Heart right ventricle (tissue), 16 donors: ENCODE measurements at places on chromosomes 2 and 18.

DNA sequence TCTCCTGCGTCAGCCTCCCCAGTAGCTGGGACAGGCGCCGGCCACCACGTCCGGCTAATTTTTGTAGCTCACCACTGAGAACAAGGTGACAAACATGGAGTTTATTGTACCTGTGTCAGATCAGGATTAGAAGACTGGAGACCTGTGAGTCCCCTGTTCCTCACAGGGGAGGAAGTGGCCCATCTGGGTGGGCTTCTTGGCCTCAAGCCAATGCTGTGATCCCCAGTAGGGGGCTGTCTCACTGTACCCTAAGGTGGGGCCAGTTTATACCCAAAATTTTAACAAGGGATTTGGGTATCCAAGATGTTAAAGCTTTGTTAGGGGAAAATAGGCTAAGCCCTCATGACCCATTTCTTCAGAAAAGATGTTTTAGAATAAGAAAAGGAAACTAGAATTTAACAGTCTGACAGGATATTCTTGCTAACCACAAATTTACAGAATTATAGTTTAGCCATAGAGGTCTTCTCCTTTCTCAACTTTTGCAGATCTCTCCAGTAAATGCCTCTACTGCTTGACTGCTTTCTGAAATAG is 16.3 kb downstream of the PCBP1 start:
- no peak for DNase-seq
- H3K36me3 ChIP-seq, result no peaks in the 10 kb centered on the region
- no peak overlapping the region for H3K4me3 ChIP-seq
- no peak overlapping the region for H3K27ac ChIP-seq
- H3K4me1 ChIP-seq, result peaks cover 12% of the 10 kb centered on the region
- H3K27me3 ChIP-seq, result no peaks in the 10 kb centered on the region

GRCh38 chr18:24228667-24229041 is 89.8 kb downstream of the CABYR start:
- H3K4me1 ChIP-seq, result peaks cover 43% of the 10 kb centered on the region
- H3K4me3 ChIP-seq, result no peak overlapping the region
- H3K27me3 ChIP-seq, result no peaks in the 10 kb centered on the region
- DNase-seq, result no peak
- H3K36me3 ChIP-seq, result no peaks in the 10 kb centered on the region

GRCh38 chr2:144559681-144560080 is 39.8 kb upstream of the ZEB2 start:
- peak overlapping the region; percentile 44 for H3K27ac ChIP-seq
- no peak overlapping the region for H3K4me3 ChIP-seq
- DNase-seq, result no peak
- peaks cover 10% of the 10 kb centered on the region for H3K4me1 ChIP-seq

DNA sequence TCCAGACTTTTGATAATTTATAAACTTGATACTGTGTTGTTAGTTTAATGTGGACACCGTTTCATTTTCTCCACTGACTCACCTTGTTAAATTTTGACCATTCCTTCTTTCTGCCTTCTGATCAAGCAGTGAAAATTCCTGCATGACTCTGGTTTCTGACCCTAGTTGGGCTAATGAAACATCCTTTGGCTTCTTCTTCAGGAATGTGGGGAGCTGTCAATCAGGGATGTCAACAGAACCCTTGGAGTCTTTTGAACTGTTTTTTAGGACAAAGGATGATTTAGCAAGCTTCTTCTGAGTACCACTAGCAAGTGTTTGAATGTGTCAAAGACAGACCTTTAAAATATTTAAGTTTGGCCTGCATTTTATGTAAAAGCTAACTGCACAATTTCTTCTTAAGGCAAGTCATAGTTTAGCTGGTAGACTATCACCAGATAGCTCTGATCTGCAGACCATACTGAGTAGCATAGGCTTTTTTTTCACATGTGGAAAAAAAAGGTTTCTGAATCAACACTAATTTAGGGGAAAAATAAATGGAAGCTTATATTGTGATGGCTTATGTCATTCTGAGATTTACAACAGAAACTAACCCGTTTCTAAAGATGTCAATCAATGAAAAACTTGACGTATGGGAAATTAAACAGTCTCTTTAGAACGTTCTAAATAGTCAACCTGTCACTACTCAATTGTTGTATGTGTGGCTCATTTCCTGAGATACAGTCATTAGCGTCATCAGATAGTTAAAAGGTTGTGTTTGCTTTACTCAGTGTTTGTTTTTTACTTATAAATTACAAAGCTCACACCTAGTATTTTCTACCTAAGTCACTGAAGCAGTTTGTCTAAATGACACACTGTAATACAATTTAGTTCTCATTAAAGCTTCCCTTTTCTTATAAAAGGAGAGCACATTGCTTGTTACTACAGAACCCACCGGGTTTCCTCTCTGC is 311.4 kb downstream of the PTPRM start:
- H3K27me3 ChIP-seq, result no peaks in the 10 kb centered on the region
- H3K27ac ChIP-seq, result peak overlapping the region; percentile 8
- H3K4me1 ChIP-seq, result peaks cover 52% of the 10 kb centered on the region
- no peak overlapping the region for H3K4me3 ChIP-seq
- H3K36me3 ChIP-seq, result no peaks in the 10 kb centered on the region

DNA sequence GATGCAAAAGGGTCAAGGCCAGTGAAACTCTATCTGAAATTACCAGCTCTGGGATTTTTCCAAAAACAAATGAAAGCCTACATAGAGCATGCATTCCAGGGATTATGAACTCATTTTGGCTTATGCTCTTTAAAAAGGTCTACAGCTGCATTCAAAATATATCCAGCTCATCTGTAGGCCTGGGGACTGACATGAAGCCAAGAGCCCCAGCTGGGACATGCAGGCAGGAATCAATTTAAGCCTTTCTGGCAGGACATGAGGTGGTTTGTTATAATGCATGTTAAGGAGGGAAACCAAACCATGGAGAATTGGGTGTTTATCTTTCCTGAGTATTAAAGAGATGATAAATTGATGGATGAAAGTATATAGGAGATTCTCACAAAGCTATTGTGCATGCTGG is 164.5 kb downstream of the RBM43 start:
- no peak overlapping the region for H3K4me3 ChIP-seq
- H3K27me3 ChIP-seq, result no peaks in the 10 kb centered on the region

DNA sequence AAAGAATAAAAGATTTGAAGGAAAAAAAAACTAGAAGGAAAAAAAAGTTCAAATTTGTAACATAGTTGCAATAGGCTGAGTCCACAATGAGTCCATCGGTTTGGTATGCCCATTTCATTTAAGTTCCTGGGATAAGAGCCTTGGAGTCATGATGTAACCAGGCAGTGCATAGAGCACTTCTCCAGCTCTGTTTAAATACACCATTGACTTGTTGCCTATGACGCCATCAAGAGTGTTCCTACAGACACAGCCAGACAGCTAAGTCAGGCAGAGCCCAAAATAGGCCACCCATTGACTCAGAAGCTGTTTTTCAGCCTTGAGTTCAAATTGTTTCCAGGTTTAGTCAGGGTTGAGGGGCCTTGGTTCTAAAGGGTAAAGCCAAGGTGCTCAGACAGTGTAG is 44.9 kb downstream of the SOCS6 start:
- H3K36me3 ChIP-seq, result peaks cover 27% of the 10 kb centered on the region
- H3K27me3 ChIP-seq, result no peaks in the 10 kb centered on the region
- no peak for DNase-seq
- no peak overlapping the region for H3K4me3 ChIP-seq

- H3K4me1 ChIP-seq, result peaks cover 19% of the 10 kb centered on the region
- H3K27me3 ChIP-seq, result no peaks in the 10 kb centered on the region
- H3K4me3 ChIP-seq, result no peak overlapping the region
- DNase-seq, result no peak
Measured at GRCh38 chr2:105741174-105741573, 3.5 kb upstream of the NCK2 start.

DNA sequence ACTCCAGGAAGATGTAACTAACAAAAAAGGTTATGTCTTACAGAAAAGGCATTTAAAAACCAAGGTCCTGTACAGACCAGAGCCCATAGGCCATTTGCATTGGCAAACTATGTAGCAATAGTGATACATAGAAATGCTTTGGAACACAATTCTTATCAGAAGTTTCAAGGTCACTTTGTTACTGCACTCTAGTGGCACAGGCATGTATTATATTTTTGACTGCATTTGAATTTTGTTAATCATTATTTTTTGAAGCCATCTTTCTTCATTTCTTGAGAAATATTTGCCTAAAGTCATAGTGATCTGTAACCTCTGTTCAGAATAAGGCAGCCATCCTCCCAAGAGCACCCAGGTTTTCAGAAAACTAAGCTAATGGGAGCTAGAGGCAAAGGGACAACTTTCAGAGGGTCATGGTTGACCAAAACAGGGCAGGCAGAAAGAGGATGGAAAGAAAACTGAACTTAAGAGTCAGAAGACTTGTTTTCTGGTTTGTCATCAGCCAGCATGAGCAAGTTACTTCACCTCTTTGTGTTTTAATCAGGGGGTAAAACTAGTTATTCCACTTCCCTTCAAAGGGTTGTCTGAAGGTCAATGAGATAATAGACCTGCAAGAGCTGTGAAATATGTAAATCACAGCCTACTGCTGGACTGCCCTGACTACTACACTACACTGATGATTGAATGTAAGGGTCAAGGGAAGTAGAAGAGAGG is 41.5 kb downstream of the SLC38A11 start:
- no peaks in the 10 kb centered on the region for H3K27me3 ChIP-seq
- H3K36me3 ChIP-seq, result no peaks in the 10 kb centered on the region
- H3K4me3 ChIP-seq, result no peak overlapping the region
- H3K4me1 ChIP-seq, result peaks cover 8% of the 10 kb centered on the region
- H3K27ac ChIP-seq, result no peak overlapping the region
- DNase-seq, result no peak

DNA sequence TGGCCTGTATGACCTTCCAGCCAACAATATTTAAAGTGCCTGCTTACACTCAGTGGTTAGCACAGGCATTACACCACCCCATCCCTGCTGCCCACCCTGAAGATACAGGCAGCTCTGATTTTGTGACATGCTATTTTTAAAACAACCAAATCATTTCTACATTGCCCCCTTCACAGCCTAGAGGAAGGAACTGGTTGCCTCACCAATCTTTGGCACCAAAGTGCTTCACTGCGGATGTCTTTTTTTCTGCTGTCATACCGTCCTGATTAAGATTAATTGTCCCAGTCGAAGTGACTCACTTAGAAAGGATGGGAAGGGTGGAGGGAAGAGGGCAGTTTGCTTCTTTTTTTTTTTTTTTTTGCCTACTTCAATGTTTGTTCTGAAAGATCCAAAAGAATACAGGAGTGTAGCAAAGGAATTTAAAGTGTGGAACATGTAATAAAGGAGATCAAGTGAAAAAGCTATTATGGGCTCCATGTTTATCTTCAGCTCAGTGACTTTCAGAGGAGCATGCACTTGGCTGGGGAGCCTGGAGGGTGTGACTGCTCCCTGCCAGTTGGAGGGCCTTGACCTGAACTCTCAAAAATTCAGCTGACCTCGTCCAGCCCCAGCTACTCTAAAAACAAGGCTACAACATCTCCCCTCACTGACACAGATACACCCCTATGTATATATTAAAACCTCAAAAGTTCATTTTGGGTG is 501.1 kb upstream of the TNP1 start:
- H3K4me1 ChIP-seq, result peaks cover 6% of the 10 kb centered on the region
- no peaks in the 10 kb centered on the region for H3K36me3 ChIP-seq
- H3K27me3 ChIP-seq, result no peaks in the 10 kb centered on the region
- peak overlapping the region; percentile 50 for H3K27ac ChIP-seq
- no peak overlapping the region for H3K4me3 ChIP-seq
- DNase-seq, result peak; percentile 25

GRCh38 chr2:234290671-234291070 is 206.2 kb downstream of the ARL4C start:
- H3K27ac ChIP-seq, result peak overlapping the region; percentile 90
- H3K4me1 ChIP-seq, result peaks cover 13% of the 10 kb centered on the region
- DNase-seq, result no peak
- H3K36me3 ChIP-seq, result no peaks in the 10 kb centered on the region
- no peak overlapping the region for H3K4me3 ChIP-seq

DNA sequence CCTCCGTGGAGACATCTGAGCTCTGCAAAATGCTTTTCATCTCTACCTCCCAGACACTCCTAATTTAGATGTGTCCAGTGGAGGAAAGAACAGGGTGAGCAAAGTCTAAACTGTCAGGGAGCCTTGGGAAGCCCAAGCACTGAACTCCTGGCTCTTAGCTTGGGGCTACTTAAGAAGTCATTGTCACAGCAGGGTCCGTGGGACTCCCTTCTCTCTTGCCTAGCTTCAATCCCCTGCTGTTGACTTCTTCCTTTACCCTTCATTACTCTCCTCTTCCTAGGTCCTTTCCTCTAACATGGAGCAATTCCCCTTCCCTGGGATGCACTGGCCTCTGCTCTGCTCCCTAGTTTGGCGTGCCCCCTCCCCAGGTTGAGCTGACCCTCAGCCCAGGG is 3.4 kb downstream of the OSR1 start:
- H3K36me3 ChIP-seq, result no peaks in the 10 kb centered on the region
- no peak overlapping the region for H3K27ac ChIP-seq
- H3K27me3 ChIP-seq, result peaks cover 92% of the 10 kb centered on the region
- peak overlapping the region; percentile 77 for H3K4me3 ChIP-seq
- peaks cover 20% of the 10 kb centered on the region for H3K4me1 ChIP-seq

GRCh38 chr2:169393068-169393590 is 30.8 kb upstream of the LRP2 start:
- H3K36me3 ChIP-seq, result no peaks in the 10 kb centered on the region
- H3K27me3 ChIP-seq, result peaks cover 25% of the 10 kb centered on the region
- no peak overlapping the region for H3K27ac ChIP-seq
- no peak overlapping the region for H3K4me3 ChIP-seq
- no peak for DNase-seq
- H3K4me1 ChIP-seq, result no peaks in the 10 kb centered on the region

- no peaks in the 10 kb centered on the region for H3K4me1 ChIP-seq
- no peaks in the 10 kb centered on the region for H3K36me3 ChIP-seq
- DNase-seq, result no peak
- H3K27ac ChIP-seq, result no peak overlapping the region
- H3K4me3 ChIP-seq, result no peak overlapping the region
Measured at GRCh38 chr18:7082671-7083070, 34.9 kb downstream of the LAMA1 start.

DNA sequence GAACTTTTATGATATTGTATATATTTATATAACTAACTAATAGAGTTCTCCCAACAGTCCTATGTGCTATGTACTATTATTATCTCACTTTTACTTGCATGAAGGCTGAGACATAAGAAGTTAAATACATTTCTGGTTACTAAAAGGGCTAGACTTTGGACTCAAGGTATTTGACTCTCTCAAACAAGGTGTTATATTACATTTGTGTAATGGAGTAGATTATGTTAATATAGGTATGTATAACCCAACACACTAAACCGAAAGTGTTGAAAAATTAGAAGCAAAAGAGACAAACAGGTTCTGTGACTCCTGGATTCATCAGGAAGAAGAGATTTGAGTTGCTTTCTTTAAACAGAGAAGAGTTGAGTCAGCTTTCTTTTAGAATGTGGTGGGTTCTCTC is 733.6 kb upstream of the ZEB2 start:
- H3K36me3 ChIP-seq, result no peaks in the 10 kb centered on the region
- DNase-seq, result no peak
- H3K4me1 ChIP-seq, result no peaks in the 10 kb centered on the region
- no peak overlapping the region for H3K27ac ChIP-seq
- H3K4me3 ChIP-seq, result no peak overlapping the region
